ENCODE measurements at places on chromosomes 1 and 21.

DNA sequence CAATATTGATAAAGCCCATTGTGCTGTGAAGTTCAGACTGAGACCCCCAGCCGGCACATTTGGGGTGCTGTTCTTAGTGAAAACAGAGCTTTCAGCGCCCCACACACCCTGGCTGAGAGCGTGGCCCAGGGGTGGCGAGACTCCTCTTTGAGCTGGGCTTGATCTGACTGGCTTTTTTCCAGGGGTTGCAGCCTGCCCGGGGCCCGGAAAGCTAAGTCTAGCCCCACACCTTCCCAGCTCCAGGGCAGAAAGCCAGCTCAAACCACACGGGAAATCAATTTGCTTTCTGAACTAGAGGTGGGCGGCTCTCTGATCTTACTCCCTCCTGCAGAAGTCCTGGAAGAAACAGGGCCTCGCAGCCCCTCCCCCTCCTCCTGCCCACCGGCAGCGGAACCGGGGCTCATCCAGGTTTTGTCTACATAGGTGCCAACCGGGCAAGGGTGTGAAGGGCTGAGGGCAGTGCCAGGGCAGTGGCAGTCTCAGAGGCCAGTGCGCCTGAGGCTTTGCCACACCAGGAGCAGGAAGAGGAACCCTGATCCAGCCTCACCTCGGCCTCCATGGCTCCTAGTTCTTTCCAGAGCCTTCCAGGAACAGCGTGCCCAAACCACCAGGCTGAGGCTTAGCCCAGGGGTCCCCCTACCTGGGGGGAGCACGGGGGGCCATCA is 155.3 kb downstream of the NPHP4 start:
- no peak for DNase-seq

DNA sequence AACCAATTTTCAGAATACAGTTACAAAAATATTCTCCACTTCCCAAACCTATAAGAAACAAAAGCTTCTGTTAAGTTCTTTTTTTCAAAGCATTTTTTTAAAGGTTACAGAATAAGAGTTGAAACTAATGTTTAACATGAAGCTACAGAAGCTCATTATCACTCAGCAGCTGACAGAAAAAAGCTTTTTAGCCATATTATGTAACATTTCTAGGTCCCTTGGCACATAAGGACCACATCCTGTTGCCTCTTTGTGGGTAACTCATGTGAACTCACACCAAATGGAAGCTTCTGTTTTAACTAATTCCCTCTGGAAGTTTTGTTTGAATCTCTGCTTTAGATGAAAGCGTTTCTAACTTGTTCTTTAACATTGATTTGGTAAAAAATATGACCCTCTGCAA is 242.5 kb upstream of the TMPRSS15 start:
- no peak for DNase-seq

GRCh38 chr1:2073382-2074230 is 23.4 kb downstream of the PRKCZ start:
- DNase-seq: peak; percentile 84

- DNase-seq: no peak
Measured at GRCh38 chr1:112689842-112690237, 15.4 kb downstream of the MOV10 start.

GRCh38 chr1:117879284-117879683 is 50.1 kb downstream of the GDAP2 start:
- no peak for DNase-seq

GRCh38 chr1:93992954-93993353 is 83.7 kb upstream of the GCLM start:
- DNase-seq: no peak

- DNase-seq: no peak
Measured at GRCh38 chr1:46481961-46482360, 7.7 kb upstream of the DMBX1 start.

DNA sequence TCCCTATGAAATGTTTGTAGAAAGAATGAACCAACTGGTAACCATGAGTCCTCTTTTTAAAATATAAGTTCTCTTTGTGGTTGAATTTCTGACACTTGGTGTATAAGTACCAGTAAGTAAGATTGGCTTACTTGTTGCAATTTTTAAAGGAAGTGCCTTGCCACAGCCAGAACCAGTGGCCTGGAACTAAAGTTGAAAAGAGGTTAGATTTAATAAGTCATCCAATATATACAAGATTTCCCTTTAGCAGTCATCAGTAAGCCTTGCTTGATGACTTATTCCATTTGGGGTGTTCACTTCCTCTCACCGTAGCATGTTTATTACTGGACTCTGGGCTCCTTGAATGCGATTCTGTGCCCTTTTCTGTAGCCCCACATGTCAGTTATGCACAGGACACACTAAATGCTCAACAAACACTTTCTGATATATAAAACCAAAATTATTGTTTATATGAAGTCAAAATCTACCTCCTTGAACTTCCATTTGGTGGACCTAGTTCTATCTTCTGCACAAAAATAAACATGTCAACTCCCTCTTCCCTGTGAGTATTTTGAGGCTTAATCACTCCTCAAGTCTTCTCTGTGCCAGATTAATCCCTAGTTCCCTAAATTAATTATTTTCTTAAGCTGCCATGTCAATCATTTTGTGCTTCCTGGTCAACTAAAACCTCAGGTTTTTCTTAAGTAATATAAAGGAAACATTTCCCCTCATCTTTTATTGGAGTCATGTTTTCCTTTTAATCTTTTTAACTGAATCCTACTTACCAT is 218.1 kb downstream of the ST6GALNAC3 start:
- DNase-seq: no peak

GRCh38 chr1:62321446-62321845 is 2.2 kb upstream of the KANK4 start:
- DNase-seq: no peak

- DNase-seq: no peak
Measured at GRCh38 chr1:159970932-159971342, 16.9 kb upstream of the SLAMF9 start.

- no peak for DNase-seq
Measured at GRCh38 chr1:32247452-32247851, 430 bp downstream of the FAM167B start.

GRCh38 chr1:117051224-117052064 is 8.7 kb upstream of the TTF2 start:
- DNase-seq: no peak

DNA sequence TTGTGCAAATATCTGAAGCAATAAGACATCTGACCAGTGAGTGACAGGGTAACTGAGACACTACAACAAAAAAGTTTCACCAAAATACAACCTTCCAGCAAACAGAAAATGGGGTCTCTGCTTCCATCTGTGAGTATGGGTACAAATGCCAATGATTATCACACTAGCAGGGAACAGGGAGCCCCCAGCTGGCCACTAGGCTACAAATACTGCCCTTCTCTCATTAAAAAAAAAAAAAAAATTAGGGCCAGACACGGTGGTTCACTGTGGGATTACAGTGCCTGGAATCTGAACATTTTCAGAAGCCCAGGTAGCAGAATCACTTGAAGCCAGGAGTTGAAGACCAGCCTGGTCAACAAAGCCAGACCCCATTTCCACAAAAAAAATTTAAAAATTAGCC is 48.4 kb upstream of the EDARADD start:
- DNase-seq: no peak

GRCh38 chr1:202593845-202594244 is 116.4 kb downstream of the SYT2 start:
- DNase-seq: no peak

GRCh38 chr1:223219318-223219635 is 76.2 kb upstream of the TLR5 start:
- no peak for DNase-seq

GRCh38 chr1:209929751-209930150 is 8.3 kb upstream of the SYT14 start:
- DNase-seq: no peak

DNA sequence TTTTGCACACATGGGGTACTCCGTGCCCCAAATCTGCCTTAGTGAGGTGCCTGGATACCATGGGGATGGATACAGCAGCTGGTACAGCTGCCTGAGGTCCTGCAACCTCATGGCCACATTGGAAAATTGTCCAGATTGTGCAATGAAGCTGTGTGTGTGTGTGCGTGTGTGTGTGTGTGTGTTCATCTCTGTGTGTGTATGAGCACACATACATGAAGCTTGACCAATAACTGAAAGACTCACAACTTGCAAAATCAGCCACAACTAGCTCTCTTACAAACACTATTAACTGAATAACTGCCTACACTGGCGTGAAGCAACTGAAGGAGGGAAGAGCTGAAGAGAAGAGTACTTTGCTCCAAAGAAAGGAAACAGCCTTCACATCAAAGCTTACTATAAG is 78.1 kb downstream of the ERG start:
- no peak for DNase-seq

DNA sequence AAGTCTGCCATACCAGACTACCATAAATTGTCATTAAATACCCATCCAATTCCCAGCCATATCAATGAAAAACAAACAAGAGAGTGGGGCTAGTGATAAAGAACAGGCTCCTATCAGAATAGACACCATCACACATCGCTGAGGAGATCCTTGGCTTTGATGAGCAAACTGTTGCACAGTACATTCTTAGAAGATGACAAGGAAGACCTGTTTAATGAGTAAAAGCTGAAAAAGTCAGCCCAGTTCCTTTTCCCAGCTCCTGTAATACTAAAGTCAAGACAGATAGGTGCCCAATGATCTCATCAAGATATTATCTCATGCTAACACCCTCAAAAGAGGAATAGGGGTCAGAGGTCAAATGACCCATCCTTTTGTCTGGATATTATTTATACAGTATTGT is 164.5 kb upstream of the COA6 start:
- DNase-seq: no peak

DNA sequence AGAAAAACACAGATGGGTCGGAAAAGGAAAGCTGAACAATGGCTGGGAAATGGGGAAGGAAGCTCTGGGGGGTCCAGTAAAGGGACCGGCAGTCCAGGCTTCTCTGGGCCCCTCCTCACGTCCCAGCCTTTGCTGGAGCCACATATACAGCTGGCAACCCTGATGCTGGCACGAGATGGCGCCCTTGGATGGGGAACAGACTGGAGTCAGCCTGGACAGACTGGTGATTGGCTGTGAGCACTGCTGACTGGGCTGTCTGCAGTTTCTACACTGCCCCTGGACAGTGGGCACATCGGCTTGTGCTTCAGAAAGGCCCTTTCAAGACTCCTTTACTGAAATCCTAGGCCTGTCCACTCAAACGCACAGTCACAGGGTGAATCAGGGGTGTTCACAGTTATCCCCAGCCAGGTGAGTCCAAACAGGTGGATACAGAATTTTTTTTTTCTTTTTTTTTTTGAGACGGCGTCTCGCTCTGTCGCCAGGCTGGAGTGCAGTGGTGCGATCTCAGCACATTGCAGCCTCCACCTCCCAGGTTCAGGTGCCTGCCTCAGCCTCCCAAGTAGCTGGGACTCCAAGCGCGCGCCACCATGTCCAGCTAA is 31.1 kb upstream of the ZBTB40 start:
- peak; percentile 64 for DNase-seq

DNA sequence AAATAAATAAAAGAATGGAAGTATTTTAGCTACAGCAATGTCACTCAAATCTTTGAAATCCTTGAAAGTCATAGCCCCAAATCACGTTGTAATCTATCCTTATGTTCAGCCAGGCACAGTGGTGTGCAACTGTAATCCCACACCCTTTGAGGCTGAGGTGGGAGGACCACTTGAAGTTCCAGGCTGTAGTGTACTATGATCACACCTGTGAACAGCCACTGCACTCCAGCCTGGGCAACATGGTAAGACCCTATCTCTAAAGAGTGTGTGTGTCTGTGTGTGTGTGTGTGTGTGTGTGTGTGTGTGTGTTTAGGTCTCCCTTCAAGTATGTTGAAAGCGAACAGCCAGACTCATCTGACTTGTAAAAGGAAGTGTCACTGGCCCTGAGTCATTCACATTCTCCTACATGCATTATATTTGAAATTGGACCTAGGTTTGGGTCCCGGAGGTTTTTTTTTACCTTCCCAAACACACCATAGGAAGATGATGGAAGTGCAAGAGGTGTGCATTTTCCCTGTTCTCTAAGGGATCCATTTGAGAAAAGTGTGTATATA is 50.1 kb downstream of the ZNF281 start:
- DNase-seq: no peak

GRCh38 chr1:2801535-2802291 is at the start of gene TTC34:
Gene TTC34, minus strand, starts transcription at chr1:2801693. Its CDS starts 866 bp downstream, at chr1:2800827.
- no peak for DNase-seq

DNA sequence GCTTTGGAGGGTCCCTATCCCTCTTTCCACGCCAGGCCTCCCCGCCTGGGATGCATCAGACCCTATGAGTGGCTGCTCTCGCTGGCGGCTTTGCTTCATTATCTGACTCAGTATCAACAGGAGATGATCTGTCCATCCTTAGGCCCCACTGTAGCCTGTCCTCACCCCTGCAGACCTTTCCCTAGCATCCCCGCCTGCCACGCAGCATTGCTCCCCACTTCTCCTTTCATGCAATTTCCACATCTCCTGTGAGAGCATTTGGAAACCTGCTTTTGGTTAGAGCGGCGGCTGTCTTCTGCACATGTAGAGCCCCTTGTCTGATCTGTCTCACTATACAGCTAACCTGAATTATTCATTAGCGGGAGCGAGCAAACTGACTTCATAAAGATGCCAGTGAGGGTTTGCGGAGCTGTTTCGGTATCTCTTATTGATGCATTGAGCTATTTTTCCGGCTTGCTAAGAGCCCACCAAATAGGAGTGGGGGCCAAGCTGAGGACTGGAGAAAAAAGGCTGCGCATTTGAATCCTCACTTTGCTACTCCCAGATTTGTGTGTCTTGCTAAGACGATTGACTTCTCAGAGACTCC is 40.0 kb upstream of the ATP2B4 start:
- no peak for DNase-seq

DNA sequence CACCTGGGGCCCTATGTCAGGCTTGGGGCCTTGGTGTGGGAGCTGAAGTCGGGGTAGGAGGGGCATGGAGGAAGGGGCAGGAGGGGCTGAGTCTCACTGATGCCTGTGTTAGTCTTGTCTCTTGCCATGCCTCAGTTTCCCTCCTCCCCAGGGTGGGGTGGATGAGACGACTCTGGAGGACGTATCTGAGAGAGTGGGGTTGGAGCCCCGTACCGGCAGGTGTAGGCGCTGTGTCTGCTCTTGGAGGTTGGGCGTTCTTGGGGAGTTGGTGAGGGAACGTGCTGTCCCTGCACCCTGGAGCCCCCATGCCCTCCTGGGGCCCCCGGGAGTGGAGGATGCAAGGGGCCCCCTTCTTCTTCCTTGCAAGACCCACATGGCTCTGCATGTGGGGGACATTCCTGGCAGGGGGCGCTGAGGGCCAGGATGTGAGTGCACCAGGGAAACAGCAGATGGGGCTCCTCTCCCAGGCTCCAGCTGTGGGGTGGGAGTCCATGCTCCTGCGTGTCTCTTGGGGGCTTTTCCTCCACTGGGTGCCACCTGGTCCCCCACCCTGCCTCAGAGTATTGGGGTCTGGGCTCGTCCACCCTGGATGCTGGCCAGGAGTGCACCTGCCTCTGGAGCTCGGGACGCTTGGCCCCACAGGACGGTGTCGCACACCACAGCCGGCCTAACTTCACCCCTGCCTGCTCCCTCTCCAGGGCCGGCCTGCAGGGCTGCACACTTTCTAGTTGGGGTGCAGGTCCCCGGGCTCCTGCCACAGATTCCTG is 1.4 kb upstream of the TNFRSF14 start:
- no peak for DNase-seq
